ENCODE measurements at places on chromosomes 11 and 22. TPM values are rescaled to one million over a fixed set of nuclear protein-coding genes. Genes with fewer than 3 reads are reported as not detected.

CARNS1 gene
- 33.3 TPM for total RNA-seq

HBB gene
- total RNA-seq: 5.8 TPM

RFPL2 gene
- total RNA-seq: not detected

FEN1 gene
- total RNA-seq: not detected

AQP11 gene
- 0.72 TPM for total RNA-seq

KCNK4 gene
- not detected for total RNA-seq

TRIM49D2 gene
- not detected for total RNA-seq

TRIM64C gene
- total RNA-seq: not detected

IGSF22 gene
- 8.3 TPM for total RNA-seq

KCNQ1OT1 gene
- total RNA-seq: 4.6 TPM

TRPM5 gene
- total RNA-seq: 0.45 TPM

TMEM191B gene
- 1.7 TPM for total RNA-seq

GRM5 gene
- total RNA-seq: not detected

- DNase-seq: no peak
Measured at GRCh38 chr11:108368134-108368533, 99.2 kb downstream of the C11orf65 start.

GRCh38 chr11:5809122-5809519 lies 397 bp downstream of the OR52N2 start:
- no peak for DNase-seq

GRCh38 chr11:35182317-35182939 lies 43.5 kb downstream of the CD44 start:
- DNase-seq: no peak

DNA sequence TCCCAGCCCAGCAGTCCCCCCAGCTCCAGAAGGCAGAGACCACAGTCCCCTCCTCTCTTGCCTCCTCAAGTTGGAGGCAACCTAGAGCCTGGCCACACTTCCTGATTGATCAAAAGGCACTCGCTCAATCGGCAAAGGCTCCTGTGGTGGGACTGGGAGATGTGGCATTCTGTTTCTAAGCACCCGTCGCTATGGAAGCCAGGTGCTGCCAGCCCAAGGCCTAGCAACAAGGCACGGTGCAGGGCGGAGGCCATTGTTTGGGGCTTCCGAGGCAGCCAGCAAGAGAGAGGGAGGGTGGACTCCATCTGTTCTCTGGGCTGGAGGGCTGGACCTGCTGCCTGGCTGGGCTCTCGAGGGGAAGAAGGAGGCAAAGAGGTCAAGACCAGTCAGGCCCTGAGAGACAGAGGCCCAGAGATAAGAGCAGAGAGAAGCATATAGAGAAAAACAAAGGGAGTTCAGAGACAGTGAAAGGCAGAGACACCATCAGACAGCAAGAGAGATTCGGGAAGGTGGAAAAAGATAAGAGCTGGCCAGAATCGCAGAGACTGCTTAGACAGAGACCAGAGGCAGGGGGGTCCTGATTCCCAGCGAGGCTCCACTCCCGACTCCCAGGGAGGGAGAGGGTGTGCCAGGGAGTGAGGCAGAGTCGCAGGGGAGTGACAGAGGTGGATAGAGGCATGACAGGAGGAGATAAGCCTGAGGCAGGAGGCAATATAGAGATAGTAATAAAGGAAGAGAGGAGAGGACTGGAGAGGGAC lies 21.2 kb downstream of the PDE2A start:
- DNase-seq: peak; percentile 67

DNA sequence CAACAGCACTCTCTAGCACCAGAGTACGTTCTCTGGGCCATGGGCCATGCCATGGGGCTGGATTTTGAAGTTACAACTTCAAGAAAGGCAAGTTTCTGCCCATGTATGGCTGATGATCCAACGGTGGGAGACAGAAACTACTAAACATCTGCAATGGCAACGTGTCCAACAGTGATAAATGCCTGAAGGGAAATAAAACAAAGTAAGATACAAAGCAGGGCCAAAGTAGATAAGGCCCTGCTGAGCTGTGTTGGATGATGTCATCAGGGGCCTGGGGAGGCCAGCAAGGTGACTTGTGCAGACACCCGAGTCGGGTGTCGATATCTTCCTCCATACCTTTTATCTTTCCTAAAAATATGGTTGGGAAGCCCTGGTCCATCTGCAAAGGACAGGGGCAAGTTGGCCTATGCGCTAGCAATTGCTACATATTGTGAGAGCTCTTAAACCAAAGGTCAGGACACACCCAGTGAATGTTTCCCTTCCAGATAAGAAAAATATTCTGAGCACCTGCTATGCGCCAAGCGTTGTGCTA lies 487.2 kb downstream of the MN1 start:
- no peak for DNase-seq

- no peak for DNase-seq
Measured at GRCh38 chr11:73995731-73996130, 13.1 kb upstream of the UCP2 start.

- no peak for DNase-seq
Measured at GRCh38 chr11:63155794-63156193, 11.8 kb upstream of the SLC22A24 start.

DNA sequence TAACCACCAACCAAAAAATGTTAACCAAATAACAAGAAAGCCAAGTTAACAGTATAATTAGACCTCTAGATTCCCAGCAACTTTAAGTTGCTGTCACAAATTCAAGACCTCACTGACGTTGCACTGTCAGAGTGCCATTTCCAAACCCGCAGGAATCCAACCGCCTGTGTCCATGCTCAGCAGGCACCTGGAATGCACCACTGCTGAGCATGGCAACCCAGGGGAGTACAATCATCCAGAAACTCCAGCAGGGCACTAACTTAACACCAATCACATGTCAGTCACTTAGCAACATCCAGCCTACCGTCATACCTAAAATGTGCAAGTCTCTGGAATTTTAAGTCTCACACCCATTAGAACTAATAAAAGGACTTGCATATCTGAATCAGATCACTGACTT lies 48.8 kb downstream of the SMCO4 start:
- no peak for DNase-seq

DNA sequence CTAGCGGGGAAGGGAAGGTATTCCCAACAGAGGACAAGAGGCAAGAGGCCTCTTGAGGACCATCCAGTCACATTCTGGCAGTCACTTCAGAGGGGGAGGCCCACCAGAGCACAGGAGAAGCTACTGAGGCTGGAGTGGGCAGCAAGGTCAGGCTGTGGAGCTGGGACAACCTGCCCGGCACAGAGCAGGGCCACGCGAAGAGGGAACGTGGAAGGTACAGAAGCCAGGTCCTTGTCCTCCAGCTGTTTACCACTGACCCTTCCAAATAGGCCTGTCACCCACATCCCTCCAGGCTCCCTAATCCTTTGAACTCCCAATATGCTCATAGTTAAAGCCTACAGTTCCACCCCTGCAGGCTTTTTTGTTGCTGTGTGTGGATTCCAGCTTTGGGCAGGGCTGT lies 76.9 kb downstream of the IGLL1 start:
- no peak for DNase-seq

DNA sequence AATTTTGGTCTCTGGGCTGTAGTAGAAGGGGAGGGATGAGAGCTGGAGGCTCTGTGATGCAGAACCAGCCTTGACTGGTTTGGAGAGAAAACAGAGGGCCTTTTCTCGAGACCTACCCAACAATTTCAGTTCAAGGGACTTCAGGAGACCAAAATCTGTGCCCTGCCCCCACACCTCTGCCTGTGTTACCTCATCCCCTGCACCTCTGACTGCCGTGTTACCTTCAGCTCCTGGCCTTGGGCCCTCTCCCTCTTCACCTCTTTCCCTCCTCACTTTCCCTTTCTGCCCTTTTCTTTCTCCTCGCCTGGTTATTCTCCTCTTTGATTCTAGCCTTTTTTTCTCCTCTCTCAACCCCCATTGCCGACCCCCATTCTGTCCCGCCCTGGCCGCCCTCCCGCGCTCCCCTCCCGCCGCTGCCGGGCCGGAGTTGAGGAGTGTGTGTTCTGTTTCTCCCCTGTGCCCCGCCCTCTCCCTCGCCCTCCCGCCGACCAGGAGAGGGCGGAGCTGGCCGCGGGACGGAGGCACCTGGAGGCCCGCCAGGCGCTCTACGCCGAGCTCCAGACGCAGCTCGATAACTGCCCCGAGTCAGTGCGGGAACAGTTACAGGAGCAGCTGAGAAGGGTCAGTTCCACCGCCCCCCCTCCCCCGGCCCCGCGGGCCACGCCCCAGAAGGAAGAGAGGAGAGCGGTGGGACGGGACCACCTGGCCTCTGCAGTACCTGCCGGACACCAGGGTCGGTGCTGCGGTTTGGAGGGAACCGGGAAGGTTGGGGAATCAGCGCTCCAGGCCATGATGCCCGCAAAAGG lies 27.2 kb downstream of the PHLDB1 start:
- DNase-seq: peak; percentile 90

- DNase-seq: no peak
Measured at GRCh38 chr11:104091281-104092096, 55.0 kb downstream of the DDI1 start.

DNA sequence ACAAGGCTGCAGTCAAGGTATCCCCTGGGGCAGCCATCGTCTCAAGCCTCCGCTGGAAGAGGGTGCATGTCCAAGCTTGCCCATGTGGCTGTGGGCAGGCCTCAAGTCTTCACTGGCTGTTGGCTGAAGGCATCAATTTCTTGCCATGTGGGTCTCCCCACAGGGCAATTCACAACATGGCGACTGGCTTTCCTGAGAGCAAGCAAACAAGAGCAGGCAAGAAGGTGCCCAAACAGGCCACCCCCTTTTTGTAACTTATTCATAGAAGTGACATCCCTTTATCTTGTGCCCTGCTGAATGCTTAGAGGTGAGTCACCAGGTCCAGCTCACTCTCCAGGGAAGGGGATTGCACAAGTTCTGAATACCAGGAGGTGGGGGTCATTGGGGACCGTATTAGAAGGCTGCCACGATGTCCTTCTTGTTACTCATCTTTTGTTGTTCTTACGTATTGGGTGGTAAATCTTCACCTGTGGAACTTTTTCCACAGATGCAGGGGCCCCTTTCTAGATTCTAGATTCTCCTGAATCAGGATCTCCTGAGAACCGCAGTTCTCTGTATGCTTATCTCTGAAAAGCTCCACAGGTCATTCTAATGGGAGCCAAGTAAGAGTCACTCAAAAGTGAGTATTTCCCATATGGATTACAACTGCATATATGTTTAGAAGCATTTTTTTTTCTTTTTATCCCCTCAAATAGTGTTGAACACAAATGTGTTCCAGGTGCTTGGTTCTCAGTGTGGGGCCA lies 44.2 kb upstream of the MICAL2 start:
- DNase-seq: no peak

DNA sequence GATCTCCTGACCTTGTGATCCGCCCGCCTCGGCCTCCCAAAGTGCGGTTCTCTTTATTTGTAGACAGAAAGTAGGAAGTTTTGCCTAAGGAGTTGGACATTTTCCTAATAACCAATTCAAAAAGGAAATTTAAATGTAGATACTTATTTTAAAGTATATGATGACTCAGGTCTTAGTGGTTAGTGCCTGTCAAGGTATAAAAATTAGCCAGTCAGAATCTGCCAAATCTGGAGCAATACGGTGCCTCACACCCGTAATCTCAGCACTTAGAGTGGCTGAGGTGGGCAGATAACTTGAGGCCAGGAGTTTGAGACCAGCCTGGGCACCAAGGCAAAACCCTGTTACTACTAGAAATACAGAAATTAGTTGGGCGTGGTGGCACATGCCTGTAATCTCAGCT lies 86.7 kb upstream of the RASSF10 start:
- no peak for DNase-seq

DNA sequence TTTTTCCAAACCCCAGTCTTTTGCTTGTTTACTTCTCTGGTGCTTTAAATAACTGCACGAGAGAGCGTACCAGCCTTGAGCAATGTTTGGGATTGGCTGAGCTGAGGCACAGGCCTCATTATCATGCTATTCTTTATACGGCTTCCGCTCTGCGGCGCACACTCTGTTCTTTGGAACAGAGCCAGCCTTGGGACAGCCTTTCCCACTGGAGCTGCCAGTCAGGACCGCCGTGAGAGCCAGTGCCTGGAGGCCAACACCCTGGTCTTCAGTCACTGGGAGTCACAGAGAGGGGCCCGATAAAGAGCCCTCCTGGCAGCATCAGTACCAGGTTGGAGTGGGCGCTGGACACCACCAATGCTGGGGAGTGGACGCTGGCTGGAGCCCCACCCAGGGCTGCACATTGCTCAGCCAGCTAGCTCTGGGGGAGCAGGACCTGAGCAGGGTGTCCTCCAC lies 125.6 kb downstream of the BCR start:
- peak; percentile 82 for DNase-seq

GRCh38 chr11:95134491-95134890 lies 44.8 kb downstream of the ENDOD1 start:
- no peak for DNase-seq

- peak; percentile 77 for DNase-seq
Measured at GRCh38 chr11:65133724-65134123, 595 bp downstream of the SYVN1 start.

DNA sequence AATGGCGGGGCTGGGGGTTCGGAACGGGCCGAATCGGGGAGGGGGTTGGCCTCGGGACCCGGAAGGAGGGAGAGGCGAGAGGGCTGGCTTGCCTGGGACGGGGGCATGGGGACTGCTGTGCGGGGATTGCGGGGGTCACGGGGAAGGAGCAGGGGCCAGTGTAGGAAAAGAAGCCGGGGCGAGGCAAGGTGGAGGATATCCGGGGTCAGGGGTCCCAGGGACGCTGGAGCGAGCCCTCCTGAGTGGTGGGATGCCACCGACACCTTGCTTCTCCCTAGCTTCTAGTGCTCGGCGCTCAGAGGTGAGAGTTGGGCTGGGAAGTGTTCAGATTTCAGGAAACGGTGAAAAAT lies 426 bp upstream of the GDPD5 start:
- DNase-seq: no peak

GRCh38 chr22:33018232-33018864 lies 39.8 kb downstream of the SYN3 start:
- DNase-seq: peak; percentile 71

DNA sequence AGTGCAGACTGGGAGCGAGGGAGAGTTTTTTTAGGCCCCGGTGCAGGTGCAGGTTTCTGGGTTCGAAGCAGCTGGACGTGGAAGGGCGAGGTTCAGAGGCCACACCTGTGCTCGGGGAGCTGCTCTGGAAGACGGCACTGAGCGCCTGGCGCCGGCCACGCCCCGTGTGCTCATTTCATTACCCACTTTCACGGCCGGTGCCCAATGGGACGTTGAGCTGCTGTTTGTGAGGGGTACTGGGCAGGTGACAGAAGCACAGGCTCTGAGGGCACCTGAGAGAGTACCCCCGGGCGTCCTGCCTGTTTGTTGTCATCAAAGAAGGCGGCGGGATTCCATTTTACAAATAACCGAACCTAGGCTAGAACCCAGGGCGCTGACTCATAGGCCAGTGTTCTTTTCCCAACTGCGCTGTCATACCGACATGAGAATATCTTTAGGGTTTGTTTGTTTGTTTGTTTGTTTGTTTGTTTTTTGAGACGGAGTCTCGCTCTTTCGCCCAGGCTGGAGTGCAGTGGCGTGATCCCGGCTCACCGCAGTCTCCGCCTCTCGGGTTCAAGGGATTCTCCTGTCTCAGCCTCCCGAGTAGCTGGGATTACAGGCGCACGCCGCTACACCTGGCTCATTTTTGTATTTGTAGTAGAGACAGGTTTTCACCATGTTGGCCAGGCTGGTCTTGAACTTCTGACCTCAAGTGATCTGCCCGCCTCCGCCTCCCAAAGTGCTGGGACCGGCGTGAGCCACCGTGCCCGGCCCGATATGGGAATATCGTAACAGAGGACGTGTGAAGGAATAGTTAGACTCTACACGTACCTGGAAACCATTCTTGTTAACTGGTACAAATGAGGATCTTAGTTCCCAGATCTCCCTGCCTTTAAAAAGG lies 16.6 kb upstream of the SPTBN2 start:
- peak; percentile 49 for DNase-seq
